ENCODE measurements at places on chromosomes 1 and 21.
A peak's percentile ranks its signal among the peaks of the same experiment; 100 is the strongest.

GRCh38 chr1:189859385-189859977, 618.2 kb downstream of the BRINP3 start:
- no peak for DNase-seq

GRCh38 chr1:51306950-51307349, 23.4 kb downstream of the TTC39A start:
- no peak for DNase-seq

DNA sequence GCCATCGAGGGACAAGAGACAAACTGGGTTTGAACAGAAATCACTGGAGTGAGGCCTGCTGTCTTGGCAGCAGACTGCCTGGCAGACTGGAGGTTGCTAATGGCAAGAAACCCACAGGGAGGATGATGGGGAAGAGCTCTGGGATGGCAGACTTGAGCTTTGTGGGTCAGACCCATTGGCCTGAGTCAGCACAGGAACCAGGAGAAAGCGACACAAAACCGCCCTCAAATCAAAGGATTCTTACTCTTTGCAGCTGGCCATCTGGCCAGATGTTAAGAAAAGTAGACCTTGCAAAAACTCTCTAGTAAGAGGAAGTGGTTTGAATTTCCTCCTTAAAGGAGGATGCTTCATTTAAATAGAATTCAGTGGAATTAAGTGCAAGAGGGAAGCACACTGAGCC, 195.2 kb upstream of the JUN start:
- DNase-seq: peak; percentile 41

- DNase-seq: no peak
Measured at GRCh38 chr1:24389231-24389678, 24.3 kb downstream of the STPG1 start.

GRCh38 chr21:37800456-37801061, 115.7 kb downstream of the KCNJ6 start:
- no peak for DNase-seq

GRCh38 chr1:201062511-201063091, 39.1 kb upstream of the KIF21B start:
- DNase-seq: no peak

GRCh38 chr1:71231751-71232150, 150.9 kb upstream of the ZRANB2 start:
- no peak for DNase-seq

DNA sequence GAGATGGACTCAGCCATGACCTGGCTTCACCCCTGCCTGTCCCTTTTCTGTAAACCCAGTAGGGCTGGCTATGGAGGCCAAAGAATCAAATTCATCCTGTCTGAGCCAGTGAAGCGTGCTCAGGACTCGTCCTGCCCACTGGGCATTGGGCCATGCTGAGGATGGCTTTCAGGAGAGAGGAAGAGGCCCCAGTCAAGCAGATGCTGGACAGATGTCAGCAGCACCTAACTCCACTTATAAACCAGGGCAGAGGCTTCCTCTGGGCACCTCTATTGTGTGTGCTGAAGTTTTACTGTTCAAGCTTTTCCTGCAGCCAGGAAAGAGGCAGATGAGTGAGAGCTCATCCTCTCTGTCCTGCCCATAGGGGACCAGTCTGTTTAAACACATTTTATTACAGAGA, 97.4 kb upstream of the GCLM start:
- no peak for DNase-seq

- DNase-seq: no peak
Measured at GRCh38 chr21:33219300-33219699, 10.4 kb upstream of the IFNAR2 start.

GRCh38 chr1:117925981-117926380, 3.4 kb downstream of the GDAP2 start:
- no peak for DNase-seq

DNA sequence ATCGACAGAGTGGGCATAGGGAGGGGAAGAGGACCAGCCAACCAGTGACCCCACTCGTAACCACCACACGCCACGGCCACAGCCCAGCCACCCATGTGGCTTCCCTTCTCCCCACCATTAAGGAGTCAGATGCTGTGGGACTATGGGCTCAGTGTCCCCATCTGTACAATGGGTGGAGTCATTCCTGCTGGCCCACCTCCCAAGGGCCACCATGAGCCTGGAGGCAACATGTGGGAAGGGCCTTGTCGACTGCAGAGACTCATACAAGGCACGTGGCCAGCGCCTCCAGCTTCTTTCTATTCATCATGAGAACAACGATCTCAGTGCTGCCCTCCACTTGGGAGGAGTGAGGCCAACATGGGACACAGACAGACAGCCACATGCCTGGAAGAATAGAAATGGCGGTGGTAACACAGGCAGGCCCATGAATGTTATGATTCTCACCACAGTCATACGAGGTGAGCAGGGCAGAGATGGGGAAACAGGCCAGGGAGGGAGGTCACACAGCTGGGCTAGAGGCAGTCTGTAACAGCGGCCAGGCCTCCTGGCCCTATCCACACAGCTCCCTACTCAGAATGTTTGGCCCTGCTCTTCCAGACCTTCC, 16.1 kb downstream of the LRP8 start:
- no peak for DNase-seq

DNA sequence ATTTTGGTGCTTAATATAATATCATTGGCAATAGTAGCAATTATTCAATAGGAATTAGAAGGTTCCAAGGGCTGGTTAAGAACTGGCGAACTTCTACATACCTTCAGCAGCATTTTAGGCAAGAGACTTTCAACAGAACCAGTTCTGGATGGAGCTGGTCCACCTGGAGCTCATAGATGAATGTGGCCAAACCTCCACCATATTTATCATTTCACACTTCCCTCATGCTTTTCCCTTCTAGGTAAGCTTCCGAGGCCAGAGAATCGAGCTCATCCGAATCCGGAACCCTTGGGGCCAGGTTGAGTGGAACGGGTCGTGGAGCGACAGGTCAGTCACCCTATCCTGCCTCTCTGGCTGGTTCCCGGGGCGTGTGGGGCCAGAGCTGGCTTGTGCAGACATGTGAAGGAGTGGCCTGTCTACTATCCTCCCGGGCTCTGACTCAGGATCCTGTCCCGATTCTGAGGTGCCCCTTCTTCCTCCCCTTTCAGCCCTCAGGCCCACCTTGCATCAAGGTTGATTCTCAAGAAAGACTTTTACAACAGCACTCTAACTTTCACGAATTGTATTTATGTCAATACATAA, 24.7 kb downstream of the CAPN9 start:
- no peak for DNase-seq

DNA sequence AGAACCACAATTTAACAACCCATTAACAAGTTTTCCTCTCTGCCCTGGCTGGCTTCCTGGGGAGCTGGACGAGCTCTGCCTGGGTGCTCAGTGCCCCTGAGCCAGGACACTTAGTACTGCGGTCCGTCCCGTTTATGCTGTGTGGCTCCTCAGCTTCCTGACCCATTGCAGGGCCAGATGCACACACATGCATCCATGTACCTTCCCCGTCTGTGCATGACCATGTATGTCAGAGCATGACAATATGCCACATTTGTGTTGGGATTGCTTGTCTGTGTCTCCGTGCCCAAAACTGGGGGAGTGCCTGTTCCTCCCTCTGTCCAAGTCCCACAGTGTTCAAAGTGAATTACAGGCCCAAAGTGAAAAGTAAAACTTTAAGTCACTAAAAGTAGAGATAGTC, 9.7 kb upstream of the TFF3 start:
- DNase-seq: no peak

- DNase-seq: no peak
Measured at GRCh38 chr1:230291731-230292620, 134.2 kb downstream of the PGBD5 start.

DNA sequence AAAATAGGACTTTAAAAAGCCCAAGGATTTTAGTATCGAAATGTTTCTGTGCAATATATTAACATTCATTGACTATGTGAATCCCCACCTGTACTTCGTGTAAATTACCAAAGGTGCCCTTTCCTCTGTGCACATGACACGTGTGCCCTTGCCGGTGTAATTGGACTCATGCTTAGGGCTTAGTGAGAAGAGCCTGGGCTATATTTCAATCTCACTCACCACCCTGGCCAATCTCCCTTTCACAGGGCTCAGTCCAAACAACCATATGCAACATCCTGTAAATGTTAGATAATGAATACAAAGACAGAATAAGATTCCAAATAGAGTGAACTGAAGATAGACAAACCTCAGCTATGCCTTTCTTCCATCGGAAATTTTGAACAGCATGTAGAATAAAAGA, 564.3 kb downstream of the USP25 start:
- DNase-seq: no peak

DNA sequence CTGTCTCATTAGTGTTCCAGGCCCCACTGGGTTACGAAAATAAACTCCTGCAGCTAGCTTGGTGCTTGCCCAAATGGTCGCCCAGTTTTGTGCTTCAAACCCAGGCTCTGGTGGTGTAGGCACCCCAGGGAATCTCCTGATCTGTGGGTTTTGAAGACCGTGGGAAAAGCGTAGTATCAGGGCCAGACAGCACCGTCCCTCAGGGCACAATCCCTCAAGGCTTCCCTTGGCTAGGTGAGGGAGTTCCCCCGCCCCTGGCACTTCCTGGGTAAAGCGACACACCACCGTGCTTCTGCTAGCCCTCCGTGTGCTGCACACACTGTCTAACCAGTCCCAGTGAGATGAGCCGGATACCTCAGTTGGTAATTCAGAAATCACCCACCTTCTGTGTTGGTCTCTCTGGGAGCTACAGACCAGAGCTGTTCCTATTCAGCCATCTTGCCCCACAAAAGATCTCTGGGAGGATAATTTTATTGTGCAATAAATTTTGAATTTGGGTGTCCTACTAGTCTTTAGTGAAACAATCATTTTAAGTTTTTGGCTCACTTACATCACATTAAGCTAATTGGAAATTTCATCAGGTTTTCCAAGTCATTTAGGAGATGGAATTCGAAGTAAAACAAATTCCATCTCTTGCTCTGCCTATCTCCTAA, 9.4 kb upstream of the SLC25A24 start:
- no peak for DNase-seq

GRCh38 chr21:40844935-40845334, 2.0 kb downstream of the DSCAM start:
- DNase-seq: no peak

DNA sequence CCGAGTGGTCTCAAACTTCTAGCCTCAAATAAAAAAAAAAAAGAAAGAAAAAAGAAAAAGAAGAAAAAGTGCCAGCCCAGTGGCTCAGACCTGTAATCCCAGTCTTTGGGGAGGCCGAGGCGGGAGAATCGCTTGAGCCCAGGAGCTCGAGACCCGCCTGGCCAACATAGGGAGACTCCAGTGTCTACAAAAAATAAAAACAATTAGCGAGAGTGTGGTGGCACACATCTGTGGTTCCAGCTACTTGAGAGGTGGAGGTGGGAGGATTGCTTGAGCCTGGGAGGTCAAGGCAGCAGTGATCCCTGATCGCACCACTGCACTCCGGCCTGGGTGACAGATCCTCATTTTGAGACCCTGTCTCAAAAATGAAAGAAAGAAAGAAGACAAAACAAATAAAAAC, 1.4 kb upstream of the PTGFRN start:
- DNase-seq: no peak

GRCh38 chr1:12188115-12188514, 21.3 kb downstream of the TNFRSF1B start:
- no peak for DNase-seq

DNA sequence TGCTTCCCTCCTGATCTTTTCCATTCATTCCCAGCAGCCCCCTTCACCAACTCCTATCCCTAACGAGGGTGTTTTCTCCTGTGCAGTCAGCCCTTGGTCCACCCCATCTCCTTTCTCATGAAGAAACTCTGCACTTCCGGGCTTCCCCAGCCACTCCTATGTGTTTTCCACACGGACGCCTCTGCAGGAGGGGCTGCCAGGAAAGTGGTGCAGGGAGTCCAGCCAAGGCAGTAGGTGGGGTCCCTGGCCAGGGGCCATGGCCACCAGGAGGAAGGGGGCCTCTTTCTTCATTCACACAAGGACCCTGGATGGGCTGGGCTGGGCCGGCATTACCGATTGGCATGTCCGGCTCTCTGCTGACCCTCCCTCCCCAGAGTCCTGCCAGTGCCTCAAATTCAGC, 72.8 kb upstream of the EFHD2 start:
- no peak for DNase-seq

- DNase-seq: no peak
Measured at GRCh38 chr1:187763976-187764375, 935.2 kb downstream of the PLA2G4A start.

Measured in tongue (tissue), 3 donors.